NAMALWA (cell line): ENCODE measurements at places on chromosomes 6 and 20.
A peak's percentile ranks its signal among the peaks of the same experiment; 100 is the strongest.

DNA sequence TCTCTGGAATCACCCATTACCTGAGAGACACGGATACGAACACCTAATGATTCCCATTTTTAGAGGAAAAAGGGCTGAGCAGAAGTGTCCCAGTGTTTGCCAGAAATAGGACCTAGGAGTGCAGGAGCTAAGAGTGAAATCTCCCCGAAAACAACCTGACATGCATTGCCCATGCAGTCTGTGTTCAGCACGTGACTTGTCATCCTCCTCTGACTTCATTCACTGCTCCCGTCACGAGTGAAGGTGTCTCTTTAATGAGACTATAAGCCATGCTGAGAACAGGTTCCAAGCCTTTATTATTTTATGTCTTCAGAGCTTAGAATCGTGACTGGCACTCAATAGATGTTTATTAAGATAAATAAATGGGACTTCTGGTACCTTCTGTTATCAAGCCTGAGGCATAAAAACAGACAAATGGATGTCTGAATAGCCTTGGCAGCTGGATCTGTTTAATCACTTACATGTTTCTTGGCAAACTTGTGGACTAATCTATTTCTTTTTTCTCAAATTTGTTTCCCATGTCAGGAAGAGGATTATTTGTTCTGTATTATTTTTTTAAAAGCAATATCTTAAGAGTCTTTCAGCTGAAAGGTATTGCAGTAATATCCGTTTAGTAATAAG lies 3.7 kb upstream of the MLIP start:
- no peak for DNase-seq

DNA sequence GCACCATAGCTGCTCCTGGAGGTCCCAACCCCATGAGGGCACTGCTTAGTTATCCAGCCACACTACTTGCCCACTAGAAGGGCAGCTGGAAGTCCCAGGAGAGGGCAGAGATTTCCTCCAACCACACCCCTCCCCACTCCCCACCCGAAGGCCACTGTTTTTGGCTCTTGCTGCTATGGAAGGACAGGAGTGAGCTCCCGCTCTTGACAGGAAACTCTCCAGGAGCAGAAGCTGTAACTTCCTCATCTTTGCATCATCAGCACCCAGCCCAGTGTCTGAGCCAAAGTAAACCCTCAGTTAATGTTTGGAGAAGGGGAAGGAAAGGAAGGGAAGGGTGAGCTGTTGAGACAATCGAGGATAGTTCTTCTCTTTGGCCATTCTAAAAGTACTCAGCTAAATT lies 120.7 kb downstream of the MTFR2 start:
- no peak for DNase-seq

GRCh38 chr6:32153564-32154513 lies at the start of gene PPT2:
Gene PPT2, plus strand, starts transcription at chr6:32154141. Its CDS starts 454 bp downstream, at chr6:32154595.
- DNase-seq, result peak; percentile 81

DNA sequence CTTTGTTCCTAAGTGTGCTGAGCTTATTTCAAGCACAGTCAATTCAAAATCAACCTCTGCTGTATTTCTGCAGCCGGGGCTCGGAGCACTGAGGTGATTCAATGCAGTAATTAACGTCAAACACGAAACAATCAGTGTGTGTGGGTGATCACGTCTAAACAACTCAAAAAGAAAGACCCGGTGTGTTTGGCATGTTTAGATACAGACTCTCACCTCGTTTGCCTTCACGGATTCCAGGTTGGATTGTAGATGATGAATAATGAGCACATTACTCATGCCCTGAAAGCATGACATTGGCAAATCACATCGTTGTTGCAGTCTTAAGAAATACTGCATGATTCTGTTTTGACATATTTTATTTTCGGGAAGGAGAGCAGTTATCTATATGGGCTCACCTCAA lies 231.0 kb downstream of the QKI start:
- DNase-seq, result no peak

- no peak for DNase-seq
Observed at GRCh38 chr6:139380611-139381010, 6.2 kb upstream of the CITED2 start.

- no peak for DNase-seq
Observed at GRCh38 chr6:154466139-154466538, 44.3 kb downstream of the CNKSR3 start.

GRCh38 chr6:28651161-28651560 lies 125.5 kb downstream of the GPX5 start:
- DNase-seq, result no peak

DNA sequence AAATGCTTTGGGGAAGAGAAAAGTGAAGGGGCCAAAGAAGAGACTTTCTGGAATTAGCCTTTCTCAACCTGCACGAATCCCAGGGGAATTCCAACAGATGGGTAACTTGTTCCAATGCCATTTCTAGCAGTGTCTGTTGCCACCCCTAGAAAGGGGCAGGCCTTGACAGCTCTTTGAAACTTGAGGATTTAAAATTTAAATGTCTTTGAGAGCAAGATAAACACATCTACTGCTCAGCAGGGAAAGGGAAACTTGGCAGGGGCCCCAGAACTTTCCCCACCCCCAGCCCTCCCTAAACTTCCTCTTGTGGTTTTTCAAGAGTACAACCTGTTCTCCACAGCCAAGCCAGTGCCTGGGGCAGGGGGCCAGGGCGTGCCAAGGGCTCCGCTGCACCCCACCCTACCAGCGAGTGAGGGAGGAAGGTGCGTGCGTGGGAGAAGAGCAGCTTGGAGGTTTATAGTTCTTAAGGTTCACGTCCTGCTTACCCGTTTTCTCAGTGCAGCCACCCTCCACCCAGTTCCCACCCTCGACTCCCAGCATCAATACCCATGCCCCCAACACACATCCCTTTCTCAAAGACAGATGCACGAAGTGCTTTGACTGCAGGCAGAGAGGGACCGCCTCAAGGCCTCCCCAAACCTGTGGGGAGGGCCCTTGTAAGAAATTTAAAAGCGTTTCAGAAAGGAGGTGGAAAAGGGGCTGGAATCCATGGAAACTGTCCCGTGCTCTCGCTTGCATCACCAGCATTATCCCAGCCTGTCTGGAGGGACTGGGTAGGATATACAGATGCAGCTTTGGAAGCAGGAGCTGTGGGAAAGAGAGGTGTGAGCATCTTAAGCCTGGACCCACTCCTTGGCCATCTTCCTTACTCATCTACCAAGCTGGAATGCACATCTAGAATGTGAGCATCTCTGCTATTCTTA lies 4.5 kb upstream of the TAF8 start:
- DNase-seq, result peak; percentile 68

GRCh38 chr6:163335671-163336545 lies 78.6 kb upstream of the QKI start:
- no peak for DNase-seq

DNA sequence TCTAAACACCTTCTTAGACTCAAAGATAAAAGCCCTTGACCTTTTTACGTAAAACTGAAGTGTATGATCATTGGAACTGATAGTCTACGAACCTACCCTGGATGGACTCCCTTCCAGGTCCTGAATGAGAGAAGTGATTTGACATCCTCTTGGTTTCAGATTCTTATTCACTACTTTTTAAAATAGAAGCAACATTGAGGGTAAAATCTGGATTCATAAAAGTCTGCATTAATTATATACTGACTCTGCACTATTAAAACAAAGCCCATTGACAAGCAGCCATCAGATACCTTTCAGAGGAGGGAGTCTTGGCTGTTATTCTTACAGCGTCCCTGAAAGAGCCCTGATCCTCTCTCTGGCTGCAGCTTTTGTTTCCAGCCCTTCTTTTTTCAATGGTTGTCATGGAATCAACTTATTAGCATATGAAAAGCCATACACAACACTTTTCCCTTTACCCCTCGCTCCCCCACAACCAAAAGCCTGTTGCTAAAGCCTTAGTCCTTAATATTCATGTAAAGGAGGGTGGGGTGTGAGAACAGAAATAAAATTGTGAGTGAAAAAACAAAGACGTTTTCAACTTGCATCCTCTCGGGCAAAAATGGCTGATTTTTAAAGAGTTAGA lies 270.0 kb upstream of the MARCKS start:
- DNase-seq, result no peak

- DNase-seq, result no peak
Observed at GRCh38 chr6:26260110-26260637, 104.8 kb upstream of the BTN3A2 start.

DNA sequence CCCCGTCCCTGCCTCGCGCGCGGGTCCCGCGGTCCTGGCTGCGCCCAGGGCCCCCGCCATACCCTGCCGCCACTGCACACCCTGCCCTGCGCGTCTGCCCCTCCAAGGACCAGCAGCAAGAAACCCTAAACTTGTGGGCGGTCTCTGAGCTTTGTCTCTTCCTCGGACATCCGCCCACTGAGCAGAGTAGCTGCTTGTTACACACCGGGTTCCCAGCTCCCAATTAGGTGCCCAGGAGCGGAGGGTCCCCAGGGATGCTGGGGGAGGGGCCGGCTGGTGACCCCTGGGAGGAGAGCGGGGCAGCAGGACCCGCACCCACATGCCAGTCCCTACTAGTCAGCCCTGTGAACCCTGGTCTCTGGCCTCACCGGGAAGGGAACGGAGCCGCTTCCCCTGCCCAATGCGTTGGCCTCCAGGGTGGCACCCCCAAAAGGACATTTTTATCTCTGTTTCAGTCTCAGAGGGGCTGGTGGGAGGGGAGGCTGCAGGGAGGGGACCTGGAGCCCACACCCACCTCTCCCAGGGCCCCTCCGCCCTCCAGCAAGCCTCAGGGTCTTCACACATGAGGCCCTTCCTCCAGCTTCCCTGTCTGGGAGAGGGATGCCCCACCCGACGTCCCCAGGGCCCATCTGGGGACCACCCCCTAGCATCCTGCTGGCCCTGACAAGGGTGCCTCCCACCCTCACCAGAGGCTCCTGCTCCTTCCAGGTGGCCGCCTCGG lies 10.5 kb downstream of the STMN3 start:
- DNase-seq, result no peak

GRCh38 chr6:6712449-6713403 lies 124.2 kb downstream of the LY86 start:
- peak; percentile 32 for DNase-seq

DNA sequence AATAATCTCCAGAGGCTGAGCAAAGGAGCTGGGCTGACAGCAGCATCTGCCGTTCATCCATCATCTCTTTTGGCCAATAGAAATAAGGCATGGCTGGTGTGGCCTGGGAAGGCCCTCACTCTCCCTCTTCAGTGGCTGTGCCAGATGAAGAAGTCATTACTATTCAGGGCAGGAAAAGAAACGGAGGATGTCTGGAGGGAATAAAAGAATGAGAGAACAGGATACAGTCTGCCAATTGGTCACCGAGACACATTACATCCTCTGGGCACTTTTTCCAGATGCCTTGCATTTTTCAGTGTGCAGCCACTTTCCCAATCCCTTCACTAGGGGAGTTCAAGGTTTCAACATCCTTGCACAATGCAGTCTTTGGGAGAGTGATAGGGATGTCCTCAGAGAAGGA lies 32.2 kb upstream of the VGLL2 start:
- DNase-seq, result no peak

- no peak for DNase-seq
Observed at GRCh38 chr20:54227241-54227640, 19.4 kb downstream of the PFDN4 start.

DNA sequence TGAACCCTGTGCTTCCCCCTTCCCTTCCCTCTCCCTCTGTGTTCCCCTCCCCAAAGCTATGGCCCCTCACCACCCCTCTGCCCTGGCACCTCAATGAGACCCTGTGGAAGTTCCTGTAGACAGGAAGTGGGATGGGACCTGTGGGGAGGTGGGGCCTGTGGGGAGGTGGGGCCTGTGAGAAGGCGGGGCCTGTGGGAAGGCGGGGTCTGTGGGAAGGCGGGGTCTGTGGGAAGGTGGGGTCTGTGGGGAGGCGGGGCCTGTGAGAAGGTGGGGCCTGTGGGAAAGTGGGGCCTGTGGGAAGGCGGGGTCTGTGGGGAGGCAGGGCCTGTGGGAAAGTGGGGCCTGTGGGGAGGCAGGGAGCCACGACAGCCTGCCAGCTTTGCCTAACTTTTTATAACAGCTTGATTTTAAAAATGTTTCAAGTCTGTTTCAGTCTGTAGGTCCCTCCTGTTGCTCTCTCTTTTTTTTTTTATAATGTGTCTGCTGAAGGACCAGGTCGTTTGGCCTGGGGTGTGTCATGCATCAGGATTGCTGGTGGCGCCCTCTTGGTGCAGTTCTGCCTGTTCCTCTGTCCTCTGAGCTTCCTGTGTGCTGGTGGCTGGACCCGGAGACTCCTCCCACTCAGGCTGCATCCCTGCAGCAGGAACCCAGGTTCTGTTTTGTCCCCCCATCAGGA lies 70.5 kb upstream of the SLCO4A1 start:
- DNase-seq, result peak; percentile 85

- DNase-seq, result no peak
Observed at GRCh38 chr6:13373488-13373886, 45.1 kb upstream of the TBC1D7 start.

- no peak for DNase-seq
Observed at GRCh38 chr6:136467186-136467585, 83.0 kb downstream of the MAP7 start.

- peak; percentile 19 for DNase-seq
Observed at GRCh38 chr6:50610562-50610961, 102.8 kb upstream of the TFAP2D start.

GRCh38 chr6:124684621-124685020 lies 277.6 kb upstream of the RNF217 start:
- DNase-seq, result no peak

DNA sequence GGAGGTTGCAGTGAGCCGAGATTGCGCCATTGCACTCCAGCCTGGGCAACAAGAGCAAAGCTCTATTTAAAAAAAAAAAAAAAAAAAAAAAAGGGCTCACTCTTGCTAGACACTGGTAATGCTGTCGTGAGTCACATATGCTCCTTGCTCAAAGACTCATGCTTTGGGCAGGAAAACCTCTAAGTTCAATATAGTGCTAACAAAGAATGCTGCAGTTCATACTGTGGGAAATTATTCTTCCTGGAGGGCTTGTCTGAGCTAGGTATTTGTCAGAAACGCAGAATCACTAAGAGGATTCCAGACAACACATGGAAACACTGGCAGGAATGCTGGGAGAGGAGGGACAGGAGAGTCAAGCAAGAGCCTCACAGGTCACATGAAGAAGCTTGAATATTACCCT lies 2.3 kb upstream of the LYRM2 start:
- DNase-seq, result no peak

DNA sequence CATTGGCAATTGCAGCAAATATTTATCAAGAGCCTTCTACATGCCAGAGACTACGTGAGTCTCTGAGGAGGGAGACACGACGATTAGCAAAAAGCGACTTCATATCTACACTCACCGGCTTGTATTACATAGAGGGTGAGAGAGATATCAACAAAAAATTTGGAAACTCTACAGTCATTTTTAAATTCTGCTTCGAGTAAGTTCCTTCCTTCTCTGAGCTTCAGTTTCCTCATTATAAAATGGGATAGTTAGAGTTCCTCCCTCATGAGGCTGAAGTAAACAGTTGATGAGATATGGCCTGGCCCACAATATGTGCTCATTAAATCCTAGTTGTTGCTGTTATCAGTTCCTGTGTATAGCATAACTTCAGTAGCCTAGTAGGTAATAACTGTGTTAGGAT lies 64.1 kb upstream of the SIRPA start:
- no peak for DNase-seq

DNA sequence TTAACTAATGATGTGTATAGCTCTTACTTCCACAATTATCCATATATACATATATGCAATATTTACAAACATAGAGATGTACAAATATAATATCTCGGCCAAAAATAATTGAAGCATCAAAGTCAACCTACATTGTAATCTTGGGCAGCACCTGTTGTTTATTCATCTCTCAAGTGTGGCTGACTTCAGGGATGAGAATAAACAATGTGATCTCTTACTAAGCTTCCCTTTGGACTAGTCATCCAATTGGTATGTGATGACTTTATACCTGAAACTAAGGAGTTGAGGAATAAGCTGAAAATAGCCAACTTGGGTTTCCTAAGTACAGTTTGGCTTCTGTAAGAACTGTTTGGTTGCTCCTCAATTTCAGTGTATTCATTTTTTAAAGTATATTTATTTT lies 256.6 kb downstream of the KHDC1L start:
- no peak for DNase-seq

GRCh38 chr6:33692078-33692759 lies 19.3 kb downstream of the UQCC2 start:
- no peak for DNase-seq
